ENCODE measurements at places on chromosomes 12 and 14. TPM values are rescaled to one million over a fixed set of nuclear protein-coding genes. Genes with fewer than 3 reads are reported as not detected.

- H3K27me3 ChIP-seq: no peaks in the 10 kb centered on the region
- no peak overlapping the region for H3K27ac ChIP-seq
- H3K4me3 ChIP-seq: no peak overlapping the region
- no peaks in the 10 kb centered on the region for H3K36me3 ChIP-seq
Observed at GRCh38 chr12:4133029-4133428, 140.5 kb upstream of the CCND2 start.

DNA sequence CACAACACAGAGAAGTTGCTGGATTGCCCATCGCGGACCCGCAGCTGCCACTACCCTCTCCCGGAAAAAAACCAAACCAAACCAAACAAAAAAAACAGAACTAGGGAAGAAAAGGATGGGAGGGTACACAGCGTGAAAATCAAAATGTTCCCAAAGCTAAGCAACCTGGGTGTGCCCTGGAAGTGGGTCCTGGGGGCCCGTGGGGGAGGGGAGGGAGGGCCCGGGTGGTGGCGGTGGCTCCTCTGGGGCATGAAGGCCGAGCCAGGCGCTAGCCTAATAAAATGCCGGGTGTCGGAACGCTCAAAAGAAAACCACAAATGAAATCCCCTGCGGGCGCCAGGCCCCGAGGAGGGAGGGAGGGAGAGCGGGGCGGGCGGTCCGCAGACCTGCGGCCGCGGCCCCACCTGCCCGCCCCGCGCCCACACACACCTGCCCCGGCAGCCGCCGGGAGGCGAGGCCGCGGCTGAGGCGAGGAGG lies 787 bp downstream of the HECTD4 start:
- H3K27ac ChIP-seq: no peak overlapping the region
- H3K4me1 ChIP-seq: peaks cover 6% of the 10 kb centered on the region
- no peaks in the 10 kb centered on the region for H3K36me3 ChIP-seq
- no peaks in the 10 kb centered on the region for H3K27me3 ChIP-seq
- DNase-seq: peak; percentile 4
- H3K4me3 ChIP-seq: peak overlapping the region; percentile 52

DNA sequence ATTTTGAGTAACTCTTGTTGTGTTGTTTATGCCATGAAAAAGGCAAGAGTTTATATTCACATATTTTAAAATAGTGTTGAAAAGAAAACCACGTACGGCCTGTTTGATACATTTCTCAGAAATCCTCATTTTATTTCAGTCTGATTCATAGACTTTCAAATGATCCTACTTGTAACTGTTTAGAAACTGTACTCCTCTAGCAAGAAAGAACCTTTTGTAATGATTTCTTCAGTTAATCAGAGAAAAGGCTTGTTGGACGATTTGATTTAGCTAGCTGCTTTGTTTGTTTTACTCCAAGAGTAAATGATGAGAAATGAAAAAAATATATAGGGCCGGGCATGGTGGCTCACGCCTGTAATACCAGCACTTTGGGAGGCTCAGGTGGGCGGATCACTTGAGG lies 17.2 kb downstream of the FBXO34 start:
- H3K27ac ChIP-seq: no peak overlapping the region
- H3K36me3 ChIP-seq: no peaks in the 10 kb centered on the region
- DNase-seq: no peak
- H3K27me3 ChIP-seq: no peaks in the 10 kb centered on the region

PPP4R4 gene
- 2.5 TPM for total RNA-seq

- no peak overlapping the region for H3K27ac ChIP-seq
- H3K36me3 ChIP-seq: no peaks in the 10 kb centered on the region
- DNase-seq: no peak
- H3K4me1 ChIP-seq: no peaks in the 10 kb centered on the region
Observed at GRCh38 chr14:95222151-95222631, 64.9 kb upstream of the DICER1 start.

DNA sequence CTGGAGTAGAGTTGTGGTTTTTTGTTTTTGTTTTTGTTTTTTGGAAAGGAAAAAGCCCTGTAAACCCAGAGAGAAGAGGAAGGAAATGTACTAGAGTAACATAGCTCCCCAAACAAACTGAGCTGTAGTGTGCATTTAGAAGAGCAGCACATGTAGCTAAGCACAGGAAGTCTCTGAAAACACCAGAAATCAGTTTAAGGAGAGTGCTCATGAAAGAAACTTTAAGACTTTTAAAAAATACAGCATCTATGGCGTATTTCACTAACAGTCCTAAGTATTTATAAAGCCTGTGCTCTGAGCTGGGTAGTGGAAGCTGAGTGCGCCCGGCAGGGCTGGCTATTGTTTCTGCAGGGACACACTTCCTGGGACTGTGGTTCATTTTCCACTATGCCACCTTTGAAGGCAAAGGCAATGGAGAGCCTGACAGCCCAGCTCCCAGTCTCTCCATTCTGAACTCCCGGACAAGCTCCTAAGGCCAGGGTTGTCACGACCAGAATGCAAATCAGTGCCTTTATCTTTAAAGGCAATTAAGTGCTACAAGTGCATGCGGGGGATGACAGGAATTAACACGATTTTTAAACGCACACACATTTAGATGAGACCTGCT lies 45.4 kb downstream of the NIN start:
- peaks cover 59% of the 10 kb centered on the region for H3K4me1 ChIP-seq
- H3K27ac ChIP-seq: peak overlapping the region; percentile 78
- no peaks in the 10 kb centered on the region for H3K36me3 ChIP-seq
- DNase-seq: no peak

LRTM2 gene
- not detected for total RNA-seq

DNA sequence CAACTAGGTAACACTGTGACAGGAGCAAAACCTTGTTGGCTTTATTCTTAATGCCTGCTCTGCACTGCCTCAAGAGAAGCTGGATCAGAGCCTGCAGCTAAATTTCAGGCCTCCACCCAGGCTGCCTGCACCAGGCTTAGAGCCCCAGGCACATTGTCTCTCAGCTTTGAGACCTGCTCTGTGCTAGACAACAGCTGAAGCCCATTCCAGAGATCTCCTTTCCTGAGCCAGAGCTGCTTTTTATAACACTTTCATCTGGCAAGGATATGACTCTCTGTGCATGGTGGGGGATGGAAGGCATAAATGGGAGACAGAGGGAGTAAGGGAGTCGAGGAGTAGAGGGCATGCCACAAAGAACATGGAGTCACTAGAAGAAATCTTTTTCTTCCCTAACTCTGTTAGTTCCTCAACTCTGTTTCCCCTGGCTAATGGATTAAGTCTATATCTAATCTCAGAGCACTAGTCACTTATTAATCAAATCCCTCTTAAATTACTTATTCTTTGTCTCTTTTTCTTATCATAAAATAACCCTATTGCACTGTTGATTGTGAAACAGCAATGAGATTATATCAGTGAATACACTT lies 27.1 kb upstream of the LUM start:
- H3K36me3 ChIP-seq: no peaks in the 10 kb centered on the region
- DNase-seq: no peak
- no peaks in the 10 kb centered on the region for H3K27me3 ChIP-seq
- no peak overlapping the region for H3K4me3 ChIP-seq

- no peaks in the 10 kb centered on the region for H3K27me3 ChIP-seq
- H3K4me1 ChIP-seq: peaks cover 33% of the 10 kb centered on the region
- no peak overlapping the region for H3K27ac ChIP-seq
- DNase-seq: no peak
Observed at GRCh38 chr12:132558042-132558856, 52.1 kb downstream of the LRCOL1 start.

GRCh38 chr12:68001486-68002466 lies 12.5 kb downstream of the IFNG-AS1 start:
- H3K36me3 ChIP-seq: no peaks in the 10 kb centered on the region
- no peak for DNase-seq
- H3K27me3 ChIP-seq: no peaks in the 10 kb centered on the region

- no peaks in the 10 kb centered on the region for H3K36me3 ChIP-seq
- no peak for DNase-seq
- no peak overlapping the region for H3K27ac ChIP-seq
- no peaks in the 10 kb centered on the region for H3K4me1 ChIP-seq
Observed at GRCh38 chr12:42756841-42757623, 167.5 kb upstream of the PRICKLE1 start.

INHBC gene
- not detected for total RNA-seq

DNA sequence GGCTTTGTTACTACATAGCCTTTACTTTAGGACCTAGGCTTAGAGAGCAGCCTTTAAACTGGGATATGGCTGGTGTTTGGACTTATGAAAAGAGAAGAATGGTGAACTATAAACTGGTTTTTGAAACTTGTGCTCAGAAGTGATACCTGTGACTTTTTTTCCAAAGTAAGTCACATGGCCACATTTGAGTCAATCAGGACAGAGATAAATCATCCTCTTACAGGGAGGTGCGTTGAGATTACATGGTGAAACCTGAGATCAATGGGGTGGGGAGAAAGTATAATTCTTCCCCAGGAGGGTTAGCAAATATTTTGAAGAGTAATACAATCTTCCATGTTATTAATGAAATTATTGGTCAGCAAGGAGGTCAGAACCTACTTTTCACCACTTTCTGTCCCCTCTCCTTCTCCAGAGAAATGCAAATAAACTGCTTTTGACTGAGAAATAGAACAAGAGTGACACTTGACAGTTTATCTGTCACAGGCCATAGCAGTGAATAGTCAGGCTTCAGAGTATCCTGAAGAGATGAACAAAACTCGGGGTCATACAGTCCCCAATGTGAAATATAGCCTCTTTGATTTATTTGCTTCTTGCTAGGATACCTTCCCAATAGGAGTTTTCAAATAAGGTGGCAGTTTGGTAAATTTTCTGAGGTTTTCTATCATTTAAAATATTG lies 11.1 kb upstream of the ZNF641 start:
- no peak for DNase-seq
- H3K4me1 ChIP-seq: no peaks in the 10 kb centered on the region
- H3K4me3 ChIP-seq: no peak overlapping the region
- no peak overlapping the region for H3K27ac ChIP-seq
- no peaks in the 10 kb centered on the region for H3K36me3 ChIP-seq
- H3K27me3 ChIP-seq: no peaks in the 10 kb centered on the region

DNA sequence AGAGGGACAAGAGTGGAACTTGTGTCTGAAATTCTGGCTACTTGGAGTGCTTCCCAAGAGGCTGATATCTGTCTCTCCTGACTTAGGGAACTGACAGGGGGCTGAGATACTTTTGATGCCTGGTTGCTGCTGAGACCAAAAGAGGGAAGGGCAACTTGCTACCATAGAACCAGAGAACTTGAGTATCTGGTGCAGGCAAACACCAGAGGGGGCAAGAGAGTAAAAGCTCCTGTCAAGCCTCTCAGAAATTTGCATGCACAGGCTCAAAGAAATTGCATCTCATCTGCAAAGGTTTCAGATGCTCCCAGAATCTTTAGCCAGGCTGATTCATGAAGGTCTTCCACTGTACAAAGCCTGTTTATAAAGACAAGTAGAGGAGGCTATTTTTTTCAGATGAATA lies 391.3 kb upstream of the FOXG1 start:
- no peak overlapping the region for H3K27ac ChIP-seq
- no peaks in the 10 kb centered on the region for H3K27me3 ChIP-seq
- no peaks in the 10 kb centered on the region for H3K36me3 ChIP-seq
- no peak overlapping the region for H3K4me3 ChIP-seq

DNA sequence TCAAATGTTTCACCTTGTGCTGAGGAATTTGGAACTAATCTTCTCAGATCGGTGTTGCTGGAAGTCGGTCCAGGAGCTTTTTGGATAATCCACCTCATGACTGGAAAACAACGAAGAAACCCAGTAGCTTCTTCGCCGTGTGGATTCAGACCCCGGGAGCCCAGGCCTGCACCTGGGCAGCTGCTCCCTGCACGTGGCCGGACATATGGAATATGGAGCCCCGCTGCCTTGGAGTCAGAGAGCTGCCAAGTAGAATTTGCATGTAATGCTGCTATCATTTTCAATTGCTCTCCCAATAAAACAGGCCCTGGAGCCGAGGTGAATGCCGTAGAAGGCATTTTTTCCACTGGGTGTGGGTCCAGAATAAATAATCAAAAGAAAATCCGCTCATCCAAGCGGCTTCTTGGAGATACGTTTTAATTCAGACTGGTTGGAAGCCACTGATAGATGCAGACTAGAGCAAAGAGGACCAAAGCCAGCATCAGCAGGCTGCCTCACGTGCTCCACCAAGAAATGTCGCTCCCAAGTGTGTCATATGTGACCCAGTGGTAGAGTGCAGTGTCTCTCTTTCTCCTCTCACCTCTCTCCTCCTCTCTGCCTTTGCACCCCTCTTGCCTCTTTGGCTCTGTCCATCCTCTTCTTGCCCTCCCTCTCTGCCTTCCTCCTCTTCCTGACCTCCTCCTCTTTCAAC lies 115.3 kb downstream of the ZNF664 start:
- no peaks in the 10 kb centered on the region for H3K36me3 ChIP-seq
- H3K27ac ChIP-seq: no peak overlapping the region
- H3K4me3 ChIP-seq: no peak overlapping the region
- no peaks in the 10 kb centered on the region for H3K4me1 ChIP-seq
- DNase-seq: no peak

DNA sequence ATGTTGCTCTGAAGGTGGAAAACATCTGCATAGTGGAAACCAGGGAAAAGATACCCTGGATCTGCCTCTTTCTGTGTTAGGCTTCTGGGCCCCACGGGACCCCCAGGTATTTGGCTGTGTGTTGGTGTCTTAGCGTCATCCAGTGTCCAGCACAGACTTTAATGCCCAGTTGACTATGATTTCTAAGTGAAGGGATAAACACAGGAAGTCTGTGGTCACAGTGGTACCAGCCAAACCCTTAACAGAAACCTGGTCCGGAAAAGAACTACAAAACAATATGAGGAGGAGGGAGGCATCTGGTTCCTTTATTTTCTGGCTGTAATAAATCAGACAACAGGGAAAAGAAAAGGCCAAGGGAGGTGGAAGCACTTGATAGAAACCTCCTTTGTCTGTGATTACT lies 56.4 kb downstream of the CMKLR1 start:
- no peak overlapping the region for H3K27ac ChIP-seq
- H3K36me3 ChIP-seq: no peaks in the 10 kb centered on the region
- H3K4me3 ChIP-seq: no peak overlapping the region
- no peaks in the 10 kb centered on the region for H3K27me3 ChIP-seq
- no peak for DNase-seq
- H3K4me1 ChIP-seq: peaks cover 17% of the 10 kb centered on the region

B4GALNT1 gene
- 0.54 TPM for total RNA-seq

- no peak overlapping the region for H3K4me3 ChIP-seq
- no peak for DNase-seq
- peaks cover 39% of the 10 kb centered on the region for H3K4me1 ChIP-seq
- no peaks in the 10 kb centered on the region for H3K36me3 ChIP-seq
- H3K27me3 ChIP-seq: no peaks in the 10 kb centered on the region
- no peak overlapping the region for H3K27ac ChIP-seq
Observed at GRCh38 chr12:12804432-12804886, 8.7 kb upstream of the DDX47 start.

GRCh38 chr12:4227046-4227445 lies 46.5 kb upstream of the CCND2 start:
- no peaks in the 10 kb centered on the region for H3K27me3 ChIP-seq
- no peak for DNase-seq
- no peak overlapping the region for H3K4me3 ChIP-seq
- H3K27ac ChIP-seq: no peak overlapping the region

GLIPR1 gene
- 42.9 TPM for total RNA-seq

C1R gene
- 2.2 TPM for total RNA-seq

CISTR gene
- total RNA-seq: not detected

All from T-cell (primary cell).